ENCODE measurements at places on chromosomes 2 and 18. TPM values are rescaled to one million over a fixed set of nuclear protein-coding genes. Genes with fewer than 3 reads are reported as not detected.

DNA sequence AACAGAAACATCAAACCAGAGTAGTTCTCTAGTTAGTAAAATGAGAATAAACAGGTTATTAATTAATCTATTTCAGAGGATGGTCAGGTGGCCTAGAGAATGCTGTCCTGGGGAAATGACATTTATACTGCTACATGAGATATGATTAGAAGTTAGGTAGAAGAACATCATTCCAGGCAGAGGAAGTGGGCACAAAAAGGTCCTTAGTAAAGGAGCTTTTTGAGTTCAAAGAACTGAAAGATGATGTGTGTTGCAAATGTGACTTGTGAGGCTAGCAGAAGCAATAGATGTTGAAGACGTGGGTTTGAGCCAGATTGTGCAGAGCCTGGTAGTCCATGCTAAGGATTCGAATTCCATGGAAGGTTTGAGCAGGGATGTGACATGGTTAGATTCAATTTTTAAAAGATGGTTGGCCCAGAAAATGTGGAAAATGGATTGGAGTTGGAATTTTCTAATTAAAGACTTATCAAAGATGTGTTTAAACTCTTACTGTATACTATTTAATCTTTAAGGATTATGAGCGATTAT is 34.2 kb downstream of the RAB10 start:
- peak overlapping the region; percentile 57 for H3K27ac ChIP-seq
- H3K36me3 ChIP-seq, result no peaks in the 10 kb centered on the region
- peak; percentile 6 for DNase-seq
- peaks cover 20% of the 10 kb centered on the region for H3K4me1 ChIP-seq
- no peak overlapping the region for H3K4me3 ChIP-seq

- peaks cover 10% of the 10 kb centered on the region for H3K4me1 ChIP-seq
- H3K27ac ChIP-seq, result no peak overlapping the region
- no peak overlapping the region for H3K4me3 ChIP-seq
- H3K27me3 ChIP-seq, result no peaks in the 10 kb centered on the region
Observed at GRCh38 chr2:67384123-67384822, 12.9 kb upstream of the ETAA1 start.

Gene XDH
- total RNA-seq, result not detected

Gene ITGB6
- not detected for total RNA-seq

Gene ASB1
- total RNA-seq, result 16.2 TPM

Data from endothelial cell of umbilical vein (primary cell).